ENCODE measurements at places on chromosomes 7 and 10. TPM values are rescaled to one million over a fixed set of nuclear protein-coding genes. Genes with fewer than 3 reads are reported as not detected.
A peak's percentile ranks its signal among the peaks of the same experiment; 100 is the strongest.

DNA sequence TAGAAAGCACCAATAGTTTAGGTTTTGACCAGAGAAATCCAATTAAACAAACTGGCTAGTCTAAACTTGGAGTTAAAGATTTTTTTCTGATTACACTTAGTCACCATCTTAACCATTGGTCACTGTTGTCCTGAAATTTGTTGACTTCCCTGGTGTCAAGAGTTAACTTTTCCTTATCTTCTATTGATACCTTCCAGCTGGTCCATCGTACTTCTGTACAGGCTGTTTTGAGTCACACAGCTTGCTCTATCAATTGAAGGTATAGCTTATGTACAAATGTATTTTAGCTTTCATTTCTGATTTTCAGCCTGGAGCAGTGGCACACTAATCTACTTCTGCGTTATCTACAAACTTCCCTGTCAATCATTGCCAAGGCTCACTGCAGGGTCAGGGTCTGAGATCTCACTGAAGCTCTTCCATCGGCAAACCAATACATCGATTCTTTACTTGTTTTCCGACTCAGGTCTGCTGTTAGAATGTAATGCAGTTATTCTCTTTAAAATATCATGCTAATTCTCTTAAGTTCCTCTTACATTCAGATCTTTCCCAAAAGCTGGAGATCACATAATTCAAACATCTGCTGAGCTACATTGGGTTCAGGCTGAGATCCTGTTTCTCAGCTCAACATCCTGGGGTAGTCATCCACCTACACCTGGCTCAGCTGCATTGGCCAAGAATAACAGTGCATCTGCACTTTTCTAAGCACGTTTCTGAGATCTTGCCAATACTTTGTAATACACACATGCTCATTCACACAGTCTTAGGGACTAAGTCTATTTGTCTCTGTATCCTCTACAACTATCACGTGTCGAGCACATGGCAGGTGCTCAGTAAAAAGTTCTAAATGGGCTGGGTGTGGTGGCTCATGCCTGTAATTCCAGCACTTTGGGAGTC is 11.3 kb downstream of the MRPS33 start:
- H3K36me3 ChIP-seq = peaks cover 19% of the 10 kb centered on the region
- H3K27ac ChIP-seq = no peak overlapping the region

DNA sequence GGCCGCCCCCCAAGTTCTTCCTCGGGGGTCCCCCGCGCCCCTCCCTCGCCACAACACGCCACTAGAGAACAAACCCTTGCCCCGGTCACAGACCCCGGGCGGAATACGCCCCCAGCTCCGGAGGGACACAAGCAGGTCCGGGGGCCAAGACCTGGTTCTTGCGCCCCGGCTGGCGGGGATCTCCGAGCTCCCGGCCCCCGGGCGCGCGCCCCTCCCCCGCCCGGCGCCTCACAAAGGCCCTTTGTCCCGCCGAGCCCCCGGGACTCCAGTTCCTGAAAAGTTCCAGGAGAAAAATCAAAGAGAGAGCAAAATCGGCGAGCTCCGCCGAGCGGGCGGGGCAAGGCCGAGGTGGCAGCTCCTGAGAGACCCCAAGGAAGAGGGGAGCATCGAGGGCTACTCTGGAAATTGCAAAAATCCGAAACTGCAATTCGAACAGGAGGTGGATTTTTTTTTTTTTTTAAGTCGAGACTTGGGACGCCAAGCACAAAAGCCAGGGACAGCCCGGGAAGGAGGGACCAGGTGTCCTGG is 4.0 kb downstream of the TNRC18 start:
- peak overlapping the region; percentile 100 for H3K4me3 ChIP-seq
- H3K36me3 ChIP-seq = peaks cover 44% of the 10 kb centered on the region
- peak; percentile 80 for DNase-seq
- H3K4me1 ChIP-seq = peaks cover 10% of the 10 kb centered on the region
- H3K27me3 ChIP-seq = no peaks in the 10 kb centered on the region
- H3K27ac ChIP-seq = peak overlapping the region; percentile 90

DNA sequence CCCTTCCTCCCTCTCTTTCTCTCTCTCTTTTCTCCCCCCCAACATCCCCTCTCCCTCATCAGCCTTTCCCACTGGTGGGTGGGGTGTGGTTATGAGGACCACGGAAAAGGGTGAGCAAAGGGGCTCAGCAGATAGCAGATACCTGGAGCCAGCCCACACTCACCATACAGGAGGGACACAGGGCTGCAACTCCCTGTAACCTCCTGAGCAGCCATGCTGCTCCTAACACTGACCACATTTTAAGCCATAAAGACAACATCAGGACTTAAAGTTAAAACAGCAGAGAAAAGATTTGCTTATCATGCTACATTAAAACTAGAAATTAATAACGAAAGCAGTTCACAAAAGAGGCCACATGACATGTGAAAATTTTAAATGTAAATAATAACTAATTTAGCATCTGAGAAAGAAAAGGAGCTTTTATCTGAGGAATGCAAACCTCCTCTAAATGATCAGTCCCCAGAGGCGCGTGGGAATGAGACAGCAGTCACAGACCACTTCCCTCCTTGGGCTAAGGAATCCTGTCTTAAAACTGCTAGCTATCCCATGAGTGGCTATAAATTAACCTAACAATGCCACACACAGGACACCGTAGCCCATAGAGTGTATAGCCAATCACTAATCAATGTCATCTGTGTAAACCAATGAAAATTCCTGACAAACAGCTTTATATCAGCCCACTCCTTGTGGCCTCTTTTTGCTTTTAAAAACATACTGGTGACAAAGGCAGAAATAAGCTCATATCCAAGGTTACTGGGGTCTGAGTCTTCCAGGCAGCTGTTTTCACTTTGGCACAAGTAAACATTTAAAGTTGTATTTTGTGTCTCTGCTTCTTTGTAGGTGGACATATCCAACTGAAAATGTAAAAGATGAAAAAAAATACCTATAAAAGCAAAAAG is 33.3 kb downstream of the PKD1L1 start:
- peaks cover 3% of the 10 kb centered on the region for H3K4me1 ChIP-seq
- H3K27me3 ChIP-seq = no peaks in the 10 kb centered on the region
- no peak overlapping the region for H3K4me3 ChIP-seq

DNA sequence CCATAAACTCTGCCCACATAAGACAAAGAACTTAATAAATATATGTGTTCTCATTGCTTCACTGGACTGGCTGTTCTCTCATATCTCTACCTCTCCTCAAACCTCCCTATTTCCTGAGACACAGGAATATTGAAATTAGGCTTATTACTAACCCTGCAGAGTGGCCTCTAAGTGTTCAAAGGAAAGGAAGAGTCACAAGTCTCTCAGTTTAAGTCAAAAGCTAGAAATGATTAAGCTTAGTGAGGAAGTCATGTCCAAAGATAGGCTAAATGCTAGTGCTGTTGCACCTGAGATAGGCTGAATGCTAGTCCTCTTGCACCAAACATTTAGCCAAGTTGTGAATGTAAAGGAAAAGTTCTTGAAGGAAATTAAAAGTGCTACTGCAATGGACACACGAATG is 41.1 kb downstream of the GNAI1 start:
- no peak overlapping the region for H3K4me3 ChIP-seq
- no peaks in the 10 kb centered on the region for H3K36me3 ChIP-seq
- DNase-seq = no peak
- no peaks in the 10 kb centered on the region for H3K4me1 ChIP-seq
- no peaks in the 10 kb centered on the region for H3K27me3 ChIP-seq
- no peak overlapping the region for H3K27ac ChIP-seq

- no peaks in the 10 kb centered on the region for H3K27me3 ChIP-seq
- no peak for DNase-seq
- H3K4me1 ChIP-seq = no peaks in the 10 kb centered on the region
These were observed 79.2 kb downstream of the GNAI1 start for GRCh38 chr7:80213814-80214213.

DNA sequence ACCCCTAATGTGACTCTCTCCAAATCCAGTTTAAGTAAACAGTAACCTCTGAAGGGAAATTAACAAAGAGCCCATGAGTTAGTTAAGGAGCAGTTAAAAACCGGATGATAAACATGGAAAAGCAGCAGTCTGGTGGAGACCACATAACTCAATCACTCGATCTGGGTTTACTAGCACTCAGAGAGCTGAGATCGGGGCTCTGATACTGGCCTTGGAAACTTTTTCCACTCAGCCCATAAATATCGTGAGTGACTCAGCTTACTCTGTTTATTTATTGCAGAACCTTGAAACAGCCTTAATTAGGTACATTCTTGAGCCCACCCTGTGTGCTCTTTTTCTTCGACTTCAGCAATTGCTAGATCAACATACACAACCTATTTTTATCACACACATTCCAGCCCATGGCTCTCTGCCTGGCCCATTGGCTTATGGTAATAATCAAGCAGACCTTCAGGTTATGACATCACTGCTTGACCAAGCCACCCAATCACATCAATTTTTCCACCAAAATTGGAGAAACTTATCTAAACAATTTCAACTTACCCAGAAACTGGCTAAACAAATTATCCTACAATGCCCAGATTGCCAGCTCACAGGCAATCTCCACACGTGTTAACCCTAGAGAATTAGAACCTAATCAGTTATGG is 82.2 kb upstream of the GPR22 start:
- DNase-seq = no peak
- no peak overlapping the region for H3K27ac ChIP-seq
- H3K4me1 ChIP-seq = peaks cover 12% of the 10 kb centered on the region
- H3K36me3 ChIP-seq = no peaks in the 10 kb centered on the region

DNA sequence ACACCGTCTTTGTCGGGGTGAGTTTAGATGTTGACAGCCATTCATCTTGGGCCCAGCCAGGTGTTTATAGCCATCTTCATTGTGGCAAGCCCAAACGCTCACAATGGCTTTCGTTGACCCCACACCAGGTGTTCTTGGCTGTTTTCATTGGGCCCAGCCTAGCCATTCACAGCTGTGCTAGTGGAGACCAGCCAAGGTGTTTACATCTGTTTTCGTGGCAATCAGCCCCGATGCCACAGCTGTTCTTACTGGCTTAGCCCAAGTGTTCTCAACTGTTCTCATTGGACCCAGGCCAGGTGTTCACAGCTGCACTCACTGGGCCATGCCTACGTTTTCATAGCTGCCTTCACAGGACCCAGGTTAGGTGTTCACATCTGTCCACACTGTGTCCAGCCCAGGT is 7.7 kb downstream of the FRG2B start:
- H3K4me3 ChIP-seq = no peak overlapping the region
- no peaks in the 10 kb centered on the region for H3K27me3 ChIP-seq
- no peak overlapping the region for H3K27ac ChIP-seq
- H3K36me3 ChIP-seq = no peaks in the 10 kb centered on the region
- no peak for DNase-seq

DNA sequence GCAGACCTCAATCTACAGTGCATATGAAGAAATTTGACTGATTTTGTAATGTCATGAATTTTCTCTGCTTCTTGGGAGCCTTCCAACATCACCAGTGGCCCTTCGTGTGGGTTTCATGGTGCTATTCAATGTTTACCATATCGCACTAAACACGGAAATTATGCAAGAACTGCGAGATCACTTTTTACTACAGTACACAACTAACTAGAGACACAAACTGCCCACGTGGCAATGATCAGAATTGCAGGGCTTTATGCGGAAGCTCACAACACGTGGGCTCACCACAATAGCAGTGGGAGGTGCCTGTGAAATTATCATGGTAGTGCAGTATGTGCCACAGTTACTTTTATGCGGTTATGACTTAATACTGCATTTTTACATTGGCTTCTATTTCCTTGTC is 449.7 kb upstream of the KLF6 start:
- no peaks in the 10 kb centered on the region for H3K4me1 ChIP-seq
- H3K4me3 ChIP-seq = no peak overlapping the region
- no peaks in the 10 kb centered on the region for H3K36me3 ChIP-seq
- no peak for DNase-seq
- H3K27me3 ChIP-seq = no peaks in the 10 kb centered on the region
- H3K27ac ChIP-seq = no peak overlapping the region

GRCh38 chr7:17774248-17774647 is 166.0 kb downstream of the SNX13 start:
- no peaks in the 10 kb centered on the region for H3K27me3 ChIP-seq
- H3K27ac ChIP-seq = no peak overlapping the region
- DNase-seq = no peak
- H3K4me3 ChIP-seq = no peak overlapping the region
- H3K36me3 ChIP-seq = no peaks in the 10 kb centered on the region

- peaks cover 3% of the 10 kb centered on the region for H3K36me3 ChIP-seq
- H3K4me1 ChIP-seq = no peaks in the 10 kb centered on the region
- no peak overlapping the region for H3K4me3 ChIP-seq
- H3K27me3 ChIP-seq = peaks cover 10% of the 10 kb centered on the region
- peak overlapping the region; percentile 17 for H3K27ac ChIP-seq
- DNase-seq = no peak
These were observed 45.5 kb upstream of the SLC29A4 start for GRCh38 chr7:5237286-5237685.

DNA sequence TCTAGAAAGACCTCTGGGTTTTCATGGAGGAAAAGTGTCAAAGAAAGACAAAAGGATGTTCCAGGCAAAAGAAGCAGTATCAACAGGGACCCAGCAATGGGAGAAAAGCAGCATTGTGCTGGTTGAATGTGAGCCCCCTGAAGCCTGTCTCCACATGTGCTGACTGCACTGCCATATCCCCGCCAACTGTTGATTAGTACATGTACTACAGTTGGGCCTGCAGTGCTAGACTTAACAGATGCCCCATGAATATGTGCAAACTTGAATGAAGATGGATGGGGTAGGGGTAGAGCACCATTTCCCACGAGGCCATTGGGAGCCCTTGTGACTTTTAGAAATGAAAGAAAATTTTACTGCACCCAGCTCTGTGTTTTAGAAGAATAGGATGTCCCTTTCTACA is 15.6 kb upstream of the WDR11 start:
- no peaks in the 10 kb centered on the region for H3K27me3 ChIP-seq
- no peak overlapping the region for H3K27ac ChIP-seq
- H3K36me3 ChIP-seq = no peaks in the 10 kb centered on the region

DNA sequence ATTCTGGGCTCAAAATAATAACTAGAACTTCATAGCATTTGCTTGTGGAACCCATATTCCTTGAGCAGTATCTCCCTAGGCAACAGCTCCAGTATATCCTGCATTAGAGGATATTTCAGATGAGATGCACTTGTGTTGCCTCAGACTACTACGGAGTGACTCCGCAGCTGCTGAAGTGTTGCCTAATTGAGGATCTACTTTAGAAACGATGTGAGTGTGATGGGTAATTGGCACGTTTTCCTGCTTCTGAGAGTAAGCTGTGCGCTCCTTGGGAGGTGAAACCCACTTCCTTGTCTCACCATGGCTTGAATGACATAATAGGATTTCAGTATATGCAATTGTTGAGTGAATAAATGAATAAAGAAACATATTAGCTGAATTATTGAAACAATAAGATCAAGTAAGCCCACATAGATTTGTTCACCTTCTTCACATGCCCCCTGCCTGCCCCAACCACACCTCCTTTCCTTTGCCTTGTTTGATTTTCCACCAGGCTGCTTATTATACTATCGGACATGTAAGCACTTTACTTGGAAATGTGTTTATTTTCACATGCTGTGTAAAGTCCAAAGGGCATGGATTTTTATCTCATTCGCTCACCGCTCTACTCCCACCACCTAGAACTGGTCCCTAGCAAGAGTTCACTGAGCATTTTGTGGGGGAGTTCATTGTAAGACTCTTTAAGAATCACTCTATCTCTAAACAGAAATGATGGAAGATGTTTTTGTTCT is 303.8 kb downstream of the KCNMA1 start:
- no peaks in the 10 kb centered on the region for H3K4me1 ChIP-seq
- peaks cover 12% of the 10 kb centered on the region for H3K27me3 ChIP-seq
- H3K4me3 ChIP-seq = no peak overlapping the region
- H3K36me3 ChIP-seq = no peaks in the 10 kb centered on the region

GRCh38 chr10:119478811-119479341 is 63.6 kb downstream of the RGS10 start:
- no peaks in the 10 kb centered on the region for H3K36me3 ChIP-seq
- H3K27ac ChIP-seq = no peak overlapping the region
- no peak overlapping the region for H3K4me3 ChIP-seq
- no peak for DNase-seq

The SRGN gene
- not detected for total RNA-seq

The NEUROD6 gene
- not detected for total RNA-seq

The ARMC10 gene
- total RNA-seq = 54.4 TPM

The UNC5B gene
- total RNA-seq = 9.7 TPM

All from endodermal cell (in vitro differentiated cells).